CD4-positive, alpha-beta T cell treated with Interleukin-2 at 100 ng/mL for 4 hours (primary cell): ENCODE measurements at places on chromosomes 3 and 15.

- DNase-seq, result no peak
These were observed 830.9 kb downstream of the EDEM1 start for GRCh38 chr3:6018456-6018855.

DNA sequence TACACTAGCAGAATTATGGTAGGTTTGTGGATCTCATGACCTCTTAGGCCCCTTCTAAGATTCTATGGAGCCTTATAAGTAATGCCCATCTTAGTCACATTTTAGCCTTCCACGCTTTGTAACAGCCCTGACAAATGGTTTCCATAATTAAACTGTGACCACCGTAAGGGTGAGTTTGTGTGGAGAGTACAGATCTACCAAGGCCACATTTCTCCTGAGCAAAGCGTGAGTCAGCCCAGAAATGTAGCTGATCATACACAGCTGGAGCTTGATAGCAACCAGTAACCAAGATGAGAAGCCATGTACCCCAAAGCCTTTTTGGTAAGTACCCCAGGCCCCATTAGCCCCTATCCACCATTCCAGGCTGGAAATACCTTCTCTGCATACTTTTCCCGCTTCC, 31.7 kb downstream of the CHAC1 start:
- no peak for DNase-seq

DNA sequence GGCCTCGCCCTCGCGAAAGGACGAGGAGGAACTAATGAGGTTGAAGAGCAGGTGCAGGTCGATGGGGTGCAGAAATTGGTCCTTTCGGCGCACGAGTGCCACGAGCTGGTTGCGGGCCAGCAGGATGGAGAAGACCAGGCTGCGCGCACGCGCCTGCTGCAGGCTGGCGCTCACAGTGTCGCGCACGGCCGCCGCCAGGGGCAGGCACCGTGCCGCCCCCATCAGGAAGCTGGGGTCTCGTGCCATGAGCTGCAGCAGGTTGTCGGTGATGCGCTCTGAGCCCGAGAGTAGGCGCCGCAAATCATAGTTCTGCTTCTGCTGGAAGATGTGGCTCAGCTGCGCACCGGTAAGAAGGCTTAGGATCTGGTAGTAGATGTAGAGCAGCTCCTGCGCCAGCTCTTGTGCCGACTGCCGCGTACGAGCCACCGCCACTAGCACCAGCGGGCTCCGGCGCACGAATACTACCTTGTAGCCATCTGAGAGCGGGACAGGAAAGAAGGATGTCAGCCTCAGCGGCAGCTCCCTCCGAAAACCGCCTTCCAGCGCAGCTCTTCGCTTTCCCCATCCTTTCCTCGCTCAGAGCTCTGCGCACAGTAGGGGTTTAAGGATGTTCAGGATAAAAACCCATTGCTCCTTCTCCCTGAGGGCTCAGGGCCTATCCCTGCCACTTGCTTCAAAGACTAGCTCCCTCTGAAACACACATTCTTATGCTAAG, 6.9 kb upstream of the MST1R start:
- no peak for DNase-seq

GRCh38 chr3:42856544-42856943, 19.1 kb downstream of the CYP8B1 start:
- no peak for DNase-seq

GRCh38 chr3:146414010-146414409, 55.4 kb downstream of the PLSCR2 start:
- DNase-seq, result no peak

DNA sequence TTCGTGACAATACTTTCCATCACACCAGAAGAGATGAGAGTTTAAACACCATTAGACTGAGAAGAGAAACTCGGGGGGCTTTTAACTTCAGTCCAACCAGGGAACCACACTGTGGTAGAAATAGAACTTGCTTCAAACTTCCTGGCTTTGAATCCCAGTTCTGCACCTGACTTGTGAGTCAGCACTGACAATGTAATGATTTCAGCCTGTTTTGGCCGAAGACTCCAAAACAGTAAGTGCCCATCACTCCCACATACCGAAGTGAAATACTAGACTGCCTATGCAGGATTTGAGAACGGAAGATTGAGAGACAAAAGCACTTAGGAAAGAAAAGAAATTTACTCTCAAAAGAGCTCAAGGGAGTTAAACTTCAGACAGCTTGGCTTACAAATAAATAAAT, 27.0 kb downstream of the C2CD4B start:
- no peak for DNase-seq

DNA sequence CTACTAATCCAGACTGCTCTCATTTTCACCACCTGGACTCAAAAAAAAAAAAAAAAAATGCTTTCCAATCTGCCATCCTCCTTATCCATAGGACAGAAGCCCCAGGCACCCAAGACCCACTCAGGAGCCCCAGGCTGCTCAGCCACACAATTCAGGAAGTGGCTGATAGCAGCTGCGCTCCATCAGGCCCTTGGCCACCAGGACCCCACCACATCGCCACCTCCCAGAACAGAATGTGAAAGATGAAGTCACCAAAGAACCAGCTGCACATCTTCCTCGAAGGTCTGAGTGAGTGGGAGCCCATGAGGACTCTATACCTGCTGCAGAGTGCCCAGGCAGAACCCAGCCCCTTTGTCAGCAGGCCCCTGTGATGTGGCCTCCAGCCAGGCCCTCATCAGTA, 19.5 kb downstream of the POC1A start:
- no peak for DNase-seq

DNA sequence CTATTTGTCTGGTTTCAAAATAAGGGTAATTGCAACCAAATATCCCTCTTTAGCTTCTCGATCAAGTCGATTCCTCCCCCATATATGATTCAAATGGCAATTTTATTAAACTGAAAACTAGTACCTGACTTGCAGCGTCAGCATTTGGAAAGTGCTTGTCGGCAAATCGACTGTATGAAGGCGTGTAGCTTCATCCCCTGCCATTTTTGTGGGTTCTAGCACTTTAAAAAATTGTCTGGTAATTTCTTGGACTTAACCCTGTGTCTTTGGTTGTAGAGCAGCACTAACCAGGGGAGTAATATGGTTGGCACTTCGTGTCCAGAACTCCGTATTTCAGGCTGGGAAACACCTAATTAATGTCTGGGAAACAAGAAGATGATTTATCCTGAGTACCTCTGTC, 573 bp downstream of the MME start:
- DNase-seq, result no peak

DNA sequence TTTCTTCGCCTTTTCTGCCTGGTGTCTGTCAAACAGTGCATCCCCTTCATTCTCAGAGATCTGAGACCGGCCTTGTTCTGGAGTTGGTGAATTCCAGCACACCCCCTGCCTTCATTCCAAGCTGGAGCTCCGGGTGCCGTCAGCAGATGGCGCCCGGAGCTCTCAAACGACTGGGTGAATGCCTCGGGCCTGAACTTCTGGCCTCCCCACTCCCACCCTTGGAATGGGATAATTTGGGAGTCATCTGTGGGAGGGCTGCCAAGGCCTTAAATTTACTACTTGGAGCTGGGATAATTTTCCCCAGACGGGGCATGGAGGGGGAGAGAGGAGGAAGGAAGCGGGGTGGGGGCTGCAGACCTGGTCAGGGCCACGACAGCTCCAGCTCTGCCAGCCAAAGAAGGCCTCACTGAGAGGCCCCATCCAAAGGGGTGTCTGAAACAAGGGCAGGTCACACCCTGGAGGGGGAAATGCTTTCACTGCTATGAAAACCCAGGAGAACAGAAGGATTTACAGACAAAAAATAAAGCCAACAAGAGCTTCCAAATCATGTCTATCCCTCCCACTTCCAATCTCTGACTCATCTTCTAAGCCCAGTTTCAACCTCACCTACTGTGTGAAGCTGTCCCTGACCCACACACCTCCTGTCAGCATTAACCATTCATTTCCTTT, 187.9 kb downstream of the OPA1 start:
- DNase-seq, result peak; percentile 5

GRCh38 chr15:57751177-57751800, 44.8 kb downstream of the POLR2M start:
- DNase-seq, result no peak

GRCh38 chr3:171095063-171095462, 68.5 kb upstream of the SLC2A2 start:
- no peak for DNase-seq

DNA sequence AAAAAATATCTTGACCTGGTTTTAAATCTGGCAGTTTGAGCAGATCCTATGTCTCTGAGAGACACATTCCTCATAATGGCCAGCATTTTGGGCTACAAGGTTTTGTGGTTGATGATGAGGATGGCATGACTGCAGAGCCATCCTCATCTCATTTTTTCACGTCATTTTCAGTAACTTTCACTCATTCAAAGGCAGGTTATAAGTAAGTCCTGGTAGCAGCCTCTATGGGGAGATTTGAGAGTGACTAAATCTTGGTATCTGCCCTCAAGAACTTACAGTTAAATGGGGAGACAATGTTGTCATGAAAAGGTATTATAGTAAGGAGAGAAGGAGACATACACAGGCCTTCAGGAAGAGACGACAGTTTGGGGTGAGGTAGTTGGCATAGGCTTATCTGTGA, 14.5 kb downstream of the TIGIT start:
- no peak for DNase-seq

GRCh38 chr15:68360721-68361120, 71.2 kb downstream of the ITGA11 start:
- DNase-seq, result no peak

- DNase-seq, result no peak
These were observed 89.1 kb downstream of the BCHE start for GRCh38 chr3:165748094-165748493.

DNA sequence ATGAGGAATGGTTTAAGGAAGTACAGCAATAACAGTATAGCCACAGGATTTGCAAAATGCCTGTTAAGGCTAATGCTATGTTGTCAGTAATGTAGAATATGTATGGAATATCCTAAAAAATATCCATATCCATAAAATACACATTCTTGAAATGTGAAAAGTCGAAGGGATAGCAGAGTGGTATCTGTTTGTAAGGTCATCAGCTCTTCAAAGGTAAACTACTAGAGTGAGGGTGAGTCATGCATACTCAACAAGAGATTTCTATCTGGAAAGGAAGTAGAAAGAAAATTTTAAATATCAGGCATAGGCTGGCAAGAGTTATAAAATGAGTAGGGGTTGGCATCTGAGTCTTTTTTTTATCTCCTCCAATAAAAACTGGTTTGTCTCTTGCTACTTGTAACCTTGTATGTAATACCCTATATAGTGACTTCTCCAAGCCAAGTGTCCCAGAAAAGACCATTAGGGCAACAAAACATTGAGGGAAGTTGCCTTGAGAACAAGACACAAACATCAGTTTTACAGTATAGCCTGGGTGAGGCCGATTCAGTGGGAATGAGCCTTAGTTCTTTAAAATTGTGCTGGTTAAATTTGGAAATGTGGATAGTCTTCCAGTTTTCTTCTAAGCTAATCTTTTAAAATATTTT, 103.1 kb downstream of the SPATA16 start:
- no peak for DNase-seq
